ENCODE measurements at places on chromosomes 7 and 10. TPM values are rescaled to one million over a fixed set of nuclear protein-coding genes. Genes with fewer than 3 reads are reported as not detected.

Gene CLDN12
- 30.3 TPM for total RNA-seq

Gene NUTM2B
- not detected for total RNA-seq

Gene CDH23
- not detected for total RNA-seq

Gene DNAH11
- 1.4 TPM for total RNA-seq
